ENCODE measurements at places on chromosomes 2 and 18. TPM values are rescaled to one million over a fixed set of nuclear protein-coding genes. Genes with fewer than 3 reads are reported as not detected.

Gene KCNIP3
- total RNA-seq = 2.9 TPM

Gene LHCGR
- 0.12 TPM for total RNA-seq

Gene ZNF385B
- 3.4 TPM for total RNA-seq

Gene C2orf92
- 10.3 TPM for total RNA-seq

Gene FBXO41
- 3.7 TPM for total RNA-seq

Gene WNT6
- total RNA-seq = not detected

Gene RBFA
- 47.0 TPM for total RNA-seq

Gene MYO1B
- 107 TPM for total RNA-seq

Gene L3MBTL4
- total RNA-seq = 0.65 TPM

Gene RAB6C
- total RNA-seq = not detected

Gene BCL11A
- 2.3 TPM for total RNA-seq

Gene APCDD1
- 49.8 TPM for total RNA-seq

Gene SP5
- total RNA-seq = 3.5 TPM

Gene ANKRD30BL
- not detected for total RNA-seq

Gene FSHR
- not detected for total RNA-seq

Gene ACTR3
- total RNA-seq = 172 TPM

Gene AGAP1
- 54.7 TPM for total RNA-seq

Gene KCNG3
- 0.07 TPM for total RNA-seq

Gene MALL
- 0.79 TPM for total RNA-seq

Gene TNFRSF11A
- total RNA-seq = 0.16 TPM

Gene LIMS4
- total RNA-seq = 0.75 TPM

Gene NYAP2
- total RNA-seq = 0.36 TPM

Gene REG3G
- total RNA-seq = not detected

Gene TLX2
- not detected for total RNA-seq

Gene MRPL44
- 33.4 TPM for total RNA-seq

Gene SPHKAP
- total RNA-seq = not detected

Gene LYPD6
- total RNA-seq = 7.3 TPM

Gene CNGA3
- 0.84 TPM for total RNA-seq

Gene LRRC30
- not detected for total RNA-seq

Gene UGT1A4
- total RNA-seq = not detected

Gene SERPINB5
- not detected for total RNA-seq

Gene NDUFS1
- 89.2 TPM for total RNA-seq

Gene BARD1
- 40.4 TPM for total RNA-seq

Gene ALLC
- total RNA-seq = not detected

Gene SRD5A2
- total RNA-seq = not detected

Gene MOB4
- total RNA-seq = 28.0 TPM

Gene PPP1R1C
- 1.7 TPM for total RNA-seq

Gene DCC
- 11.3 TPM for total RNA-seq

Gene RHBDD1
- total RNA-seq = 39.7 TPM

Gene LINC00305
- not detected for total RNA-seq

Gene ANO7
- total RNA-seq = 3.2 TPM

Gene CPO
- total RNA-seq = 0.47 TPM

Gene POTEI
- total RNA-seq = 1.3 TPM

Gene ASPRV1
- total RNA-seq = 1.7 TPM

Gene ANKRD62
- not detected for total RNA-seq

Gene IL36G
- not detected for total RNA-seq

Gene CABYR
- total RNA-seq = 9.5 TPM

Gene TP53I3
- 40.8 TPM for total RNA-seq

Gene NEB
- 0.77 TPM for total RNA-seq

Gene CNDP1
- 0.59 TPM for total RNA-seq

Gene GPBAR1
- total RNA-seq = 0.14 TPM
